ENCODE measurements at places on chromosomes 6 and 20.

DNA sequence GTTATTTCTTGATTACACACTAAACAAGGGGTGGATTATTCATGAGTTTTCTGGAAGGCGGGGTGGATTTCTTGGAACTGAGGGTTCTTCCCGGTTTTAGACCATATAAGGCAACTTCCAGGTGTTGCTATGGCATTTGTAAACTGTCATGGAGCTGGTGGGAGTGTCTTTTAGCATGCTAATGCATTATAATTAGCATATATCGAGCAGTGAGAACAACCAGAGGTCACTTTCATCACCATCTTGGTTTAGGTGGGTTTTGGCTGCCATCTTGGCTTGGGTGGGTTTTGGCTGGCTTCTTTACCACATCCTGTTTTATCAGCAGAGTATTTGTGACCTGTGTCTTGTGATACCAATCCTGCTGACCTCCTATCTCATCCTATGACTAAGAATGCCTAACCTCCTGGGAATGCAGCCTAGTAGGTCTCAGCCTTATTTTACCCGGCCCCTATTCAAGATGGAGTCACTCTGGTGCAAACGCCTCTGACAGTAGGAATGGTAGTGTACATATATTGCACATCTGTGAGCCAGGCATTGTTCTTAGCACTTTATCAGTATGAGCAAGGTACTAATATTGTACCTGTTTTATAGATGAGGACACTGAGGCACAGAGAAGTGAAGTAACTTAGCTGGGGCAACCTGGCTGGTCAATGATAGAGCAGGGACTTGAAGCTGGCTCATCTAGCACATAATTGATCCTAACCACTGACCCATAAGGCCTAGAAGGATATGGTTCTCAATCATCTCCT, 203.7 kb downstream of the NFATC2 start:
- DNase-seq: no peak

DNA sequence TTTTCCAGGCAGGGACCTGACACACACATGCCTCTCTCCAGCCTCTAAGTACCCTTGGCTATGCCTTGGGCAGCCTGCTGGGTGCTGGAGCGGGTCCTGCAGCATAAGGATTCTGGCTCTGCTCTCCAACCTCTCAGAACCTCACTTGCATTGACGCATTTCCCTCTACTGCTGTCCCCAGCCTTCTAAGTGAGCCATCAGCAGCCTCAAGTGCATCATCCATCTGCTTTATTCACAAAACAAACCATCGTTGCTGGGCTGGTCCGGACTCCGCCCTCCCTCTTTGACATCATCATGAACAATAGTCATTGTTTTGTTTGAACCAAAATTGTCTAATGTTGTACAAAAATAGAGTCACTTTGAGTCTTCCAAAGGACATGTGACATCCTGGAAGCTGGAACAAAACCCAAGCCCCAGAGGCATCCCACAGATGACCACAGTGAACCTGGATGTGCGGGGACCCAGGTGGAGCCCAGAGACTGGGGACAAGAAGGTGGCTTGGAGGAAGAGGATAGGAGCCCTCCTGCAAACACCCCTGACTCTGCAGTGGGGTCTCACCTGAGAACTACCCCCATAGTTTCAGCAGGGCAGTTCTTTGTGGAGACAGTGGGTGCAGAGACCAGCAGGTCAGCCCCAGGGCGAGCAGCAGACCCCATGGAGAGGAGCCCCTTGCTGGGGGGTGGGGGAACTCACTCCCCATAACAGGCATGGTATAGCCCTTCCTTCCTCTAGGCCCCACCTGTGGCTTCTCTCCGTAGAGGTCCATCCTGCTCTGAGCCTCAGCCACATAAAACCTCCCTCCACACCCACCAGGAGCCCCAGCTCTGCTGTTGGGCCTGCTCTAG, 230.1 kb downstream of the SYNDIG1 start:
- DNase-seq: no peak

- no peak for DNase-seq
Measured at GRCh38 chr20:62352402-62353288, 14.5 kb downstream of the LAMA5 start.

DNA sequence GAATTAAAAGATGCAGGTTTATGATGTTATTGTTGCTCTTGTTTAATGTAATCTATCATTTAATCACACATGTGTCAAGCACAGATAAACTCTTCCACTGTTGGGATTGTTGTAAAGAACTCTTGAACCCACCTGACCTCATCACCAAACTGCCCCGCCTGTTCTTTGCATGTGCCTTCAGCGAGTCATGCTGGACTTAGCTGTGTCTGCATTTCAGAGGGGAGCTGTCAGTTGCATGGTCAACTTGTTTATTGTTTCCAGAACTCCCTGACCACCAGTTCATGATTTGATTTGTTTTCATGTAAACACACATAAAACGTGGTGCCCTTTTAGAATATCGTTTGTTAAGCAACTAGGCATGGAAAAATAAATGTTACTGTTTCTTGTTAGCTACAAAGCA, 93.6 kb downstream of the KHDC1L start:
- DNase-seq: no peak

GRCh38 chr6:13462458-13463327, 24.7 kb downstream of the GFOD1 start:
- no peak for DNase-seq

GRCh38 chr6:7145585-7145884, 37.8 kb downstream of the RREB1 start:
- no peak for DNase-seq

- DNase-seq: no peak
Measured at GRCh38 chr6:97392735-97393134, 109.7 kb upstream of the MMS22L start.

DNA sequence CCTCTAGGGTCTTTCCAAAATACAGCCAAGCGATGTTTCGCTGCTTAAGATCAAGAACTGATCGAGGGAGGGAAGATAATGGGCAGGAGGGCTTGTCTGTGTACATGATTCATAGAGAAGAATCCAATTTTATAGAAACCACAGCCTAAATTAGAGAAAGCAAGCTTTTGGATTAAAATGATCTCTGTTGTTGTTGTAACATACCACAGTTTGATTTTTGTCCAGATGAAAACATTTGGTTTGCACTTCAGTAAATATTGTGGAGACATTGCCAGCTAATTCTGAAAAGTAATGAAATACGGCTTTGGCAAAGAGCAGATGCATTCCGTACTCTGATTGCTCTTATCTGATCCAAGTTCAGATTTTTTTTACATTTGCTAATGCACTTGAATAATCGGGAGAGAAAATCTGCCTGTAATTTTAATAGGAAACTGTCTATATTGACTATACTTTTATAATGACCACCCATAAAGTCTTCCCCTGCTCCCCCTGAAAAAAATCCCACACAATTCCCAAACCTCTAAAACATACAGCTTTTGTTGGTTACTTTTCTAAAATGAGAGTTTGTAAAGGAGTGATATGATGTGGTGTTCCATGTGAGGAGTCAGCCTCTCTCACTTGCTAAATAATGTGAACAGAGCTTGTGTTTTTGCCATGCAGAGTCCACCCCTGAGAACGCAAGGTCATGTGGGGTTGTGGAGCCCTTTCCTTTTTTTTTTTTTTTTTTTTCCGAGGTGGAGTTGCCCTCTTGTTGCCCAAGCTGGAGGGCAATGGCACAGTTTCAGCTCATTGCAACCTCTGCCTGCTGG, 199.9 kb downstream of the DTNBP1 start:
- DNase-seq: peak; percentile 52

DNA sequence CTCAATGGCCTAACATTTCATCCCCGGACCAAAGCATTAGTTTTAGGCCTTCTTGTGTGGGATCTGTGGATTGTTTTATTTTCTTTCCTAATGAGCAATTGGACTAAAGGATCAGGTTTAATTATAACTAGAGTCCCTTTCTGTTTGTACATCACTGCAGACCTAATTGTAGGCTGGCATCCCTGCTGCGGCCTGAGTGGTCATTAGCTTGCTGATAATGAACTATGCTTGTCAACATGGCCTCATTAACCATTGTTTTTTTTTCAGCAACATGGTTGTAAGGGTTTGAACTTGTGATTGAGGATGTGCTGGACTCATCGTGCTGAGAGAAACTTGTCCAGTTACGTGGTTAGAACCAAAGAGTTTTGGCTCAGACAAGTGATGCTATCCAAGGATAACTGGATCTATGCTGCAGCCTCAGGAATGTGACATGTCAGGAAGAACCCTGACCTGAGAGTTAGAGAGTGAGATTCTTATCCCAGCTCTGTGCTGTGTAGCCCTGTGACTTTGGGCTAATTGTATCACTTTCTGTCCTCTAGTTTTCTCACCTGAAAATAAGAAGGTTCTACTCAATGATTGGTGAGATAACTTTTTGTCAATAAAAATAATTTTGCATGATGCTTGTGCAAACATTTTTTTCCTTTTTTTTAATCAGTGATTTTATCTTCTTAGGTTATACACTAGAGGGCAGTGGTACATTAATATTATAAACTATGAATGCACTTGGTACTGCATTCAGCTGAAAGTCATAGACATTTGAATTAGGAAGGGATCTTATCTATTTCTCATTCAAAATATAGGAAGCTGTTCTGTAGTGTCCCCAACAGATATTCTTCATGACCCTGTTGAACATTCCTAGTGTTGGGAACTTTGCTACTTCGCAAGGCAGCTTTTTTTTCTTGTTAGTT, 140.9 kb downstream of the RNF144B start:
- DNase-seq: no peak

DNA sequence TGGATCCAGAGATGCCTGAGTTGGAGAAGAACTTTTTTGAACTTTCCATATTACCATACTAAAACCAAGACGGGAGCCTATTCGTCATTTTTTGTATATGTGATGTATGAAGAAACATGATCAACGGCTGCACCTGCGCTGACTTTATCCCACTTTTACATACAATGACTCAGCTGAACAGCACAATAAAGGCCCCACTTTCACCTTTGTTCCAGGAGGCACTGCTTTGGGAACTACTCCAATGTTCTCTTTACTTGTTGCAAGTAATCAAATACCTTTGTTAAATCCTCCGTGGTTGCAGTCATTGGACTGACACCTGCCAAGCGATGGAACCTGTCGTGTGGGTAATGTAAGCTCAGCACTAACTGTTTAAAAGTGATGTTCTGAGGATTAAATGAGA, 17.3 kb upstream of the BTN3A2 start:
- no peak for DNase-seq

DNA sequence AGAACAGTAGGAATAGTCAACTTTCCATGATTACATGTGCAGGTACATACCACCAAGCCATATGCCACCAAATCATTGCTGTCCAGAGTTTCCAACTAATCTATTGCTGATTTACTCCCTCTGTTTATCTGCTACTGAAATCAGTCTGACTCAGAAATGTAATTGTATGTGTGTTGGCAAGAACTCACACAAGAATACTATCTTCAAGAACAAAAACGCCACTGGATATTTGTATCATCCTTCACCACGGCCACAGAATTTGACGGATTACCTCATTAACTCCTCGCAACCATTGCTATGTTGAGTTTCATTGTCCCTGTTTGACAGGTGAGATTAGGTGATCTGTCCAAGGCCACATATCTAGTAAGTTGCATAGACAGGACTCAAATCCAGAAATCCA, 159.2 kb downstream of the GMPR start:
- DNase-seq: no peak

- DNase-seq: no peak
Measured at GRCh38 chr6:63549076-63549475, 23.2 kb upstream of the LOC128125822 start.

- no peak for DNase-seq
Measured at GRCh38 chr20:57435498-57436222, 44.5 kb downstream of the RBM38 start.

- no peak for DNase-seq
Measured at GRCh38 chr20:56143759-56144158, 104.8 kb upstream of the MC3R start.

DNA sequence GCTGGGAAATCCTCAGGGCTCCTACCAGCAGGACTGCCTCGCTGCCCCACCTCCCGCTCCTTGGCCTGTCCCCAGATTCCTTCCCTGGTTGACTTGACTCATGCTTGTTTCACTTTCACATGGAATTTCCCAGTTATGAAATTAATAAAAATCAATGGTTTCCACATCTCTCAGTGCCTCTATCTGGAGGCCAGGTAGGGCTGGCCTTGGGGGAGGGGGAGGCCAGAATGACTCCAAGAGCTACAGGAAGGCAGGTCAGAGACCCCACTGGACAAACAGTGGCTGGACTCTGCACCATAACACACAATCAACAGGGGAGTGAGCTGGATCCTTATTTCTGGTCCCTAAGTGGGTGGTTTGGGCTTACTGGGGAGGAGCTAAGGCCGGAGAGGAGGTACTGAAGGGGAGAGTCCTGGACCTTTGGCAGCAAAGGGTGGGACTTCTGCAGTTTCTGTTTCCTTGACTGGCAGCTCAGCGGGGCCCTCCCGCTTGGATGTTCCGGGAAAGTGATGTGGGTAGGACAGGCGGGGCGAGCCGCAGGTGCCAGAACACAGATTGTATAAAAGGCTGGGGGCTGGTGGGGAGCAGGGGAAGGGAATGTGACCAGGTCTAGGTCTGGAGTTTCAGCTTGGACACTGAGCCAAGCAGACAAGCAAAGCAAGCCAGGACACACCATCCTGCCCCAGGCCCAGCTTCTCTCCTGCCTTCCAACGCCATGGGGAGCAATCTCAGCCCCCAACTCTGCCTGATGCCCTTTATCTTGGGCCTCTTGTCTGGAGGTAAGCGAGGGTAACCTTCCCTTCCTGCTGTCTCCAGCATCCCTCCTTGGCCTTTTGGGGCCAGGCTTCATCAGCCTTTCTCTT, at the start of gene CFB:
TSS of gene CFB (plus strand) at position 589 of the 863 bp plus-strand sequence. CDS start at position 716, 127 bp downstream.
- DNase-seq: no peak

DNA sequence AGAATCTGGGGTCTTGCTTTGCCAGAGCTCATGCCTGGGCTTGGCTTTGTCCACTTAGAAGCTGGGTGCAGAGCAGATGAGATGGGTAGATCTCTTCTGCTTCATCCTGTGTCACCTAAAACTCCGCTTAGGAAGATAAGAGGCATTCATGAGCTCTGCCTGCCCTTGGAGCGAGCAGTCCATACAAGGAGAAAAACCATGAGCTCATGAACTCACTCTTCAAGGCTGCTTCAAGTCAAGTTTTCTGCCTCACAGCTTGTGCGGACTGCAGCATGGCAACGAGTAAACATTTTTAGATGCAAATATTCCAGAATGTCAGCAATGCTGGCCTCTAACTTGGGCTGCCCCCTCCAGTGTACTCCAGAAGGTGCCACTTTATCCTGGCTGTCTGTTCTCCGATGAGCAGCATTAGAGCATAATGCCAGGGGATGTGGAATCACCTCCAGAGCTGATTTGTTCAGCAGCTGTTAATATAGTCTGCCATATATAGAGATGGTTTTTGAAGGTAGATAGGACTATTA, 10.7 kb upstream of the UQCC2 start:
- DNase-seq: no peak
